Activated T-helper 2 cell treated with anti-CD3 and anti-CD28 coated beads, Interferon-gamma antibody, Interleukin-2, Interleukin-4, amounts not matched to agents 10 μg/mL and 5 μg/mL and 100 μg/mL, durations not matched to agents 14 hours and 24 hours and 36 hours (primary cell): ENCODE measurements at places on chromosomes 2 and 18.

DNA sequence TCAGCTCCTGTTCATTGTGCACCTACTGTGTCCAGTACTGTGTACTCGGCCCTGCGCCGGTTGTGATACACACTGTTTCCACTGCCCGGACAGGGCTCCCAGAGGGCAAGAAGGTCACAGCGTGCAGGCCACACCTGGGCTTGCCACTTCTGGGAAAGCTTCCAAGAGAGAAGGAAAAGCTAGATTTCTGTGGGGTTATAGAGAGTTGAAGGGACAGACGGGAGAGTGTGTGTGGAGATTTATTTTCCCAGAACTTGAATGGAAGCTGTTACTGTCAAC, 3.8 kb upstream of the CNDP1 start:
- DNase-seq: no peak

- no peak for DNase-seq
Observed at GRCh38 chr2:66021296-66021695, 413.6 kb upstream of the MEIS1 start.

GRCh38 chr2:232979871-232980461, 33.1 kb downstream of the NGEF start:
- no peak for DNase-seq

GRCh38 chr2:207819021-207819797, 49.5 kb upstream of the FZD5 start:
- no peak for DNase-seq

DNA sequence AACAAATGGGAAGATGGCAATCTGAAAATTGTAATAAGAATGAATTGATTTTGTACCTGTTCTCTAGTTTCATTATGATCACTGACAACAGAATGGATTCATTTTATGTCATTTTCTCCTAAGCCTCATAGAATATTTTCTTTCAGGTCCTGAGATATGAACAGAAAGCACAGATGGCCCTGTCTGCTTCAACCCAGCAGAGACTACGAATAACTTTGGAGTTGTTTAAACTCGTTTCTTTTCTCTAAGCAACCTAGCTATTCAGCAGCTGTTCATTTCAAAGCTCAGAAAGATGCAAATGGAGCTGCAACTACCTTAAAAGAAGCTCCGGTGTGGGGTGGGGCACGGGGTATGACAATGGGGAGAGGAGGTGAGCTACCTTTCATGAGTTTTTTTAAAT, 124.9 kb downstream of the ALK start:
- DNase-seq: no peak

GRCh38 chr2:8144785-8145184, 537.1 kb upstream of the ID2 start:
- DNase-seq: no peak

GRCh38 chr2:112055730-112056625, 909 bp downstream of the TMEM87B start:
- peak; percentile 26 for DNase-seq

GRCh38 chr2:3667151-3667631, 9.2 kb downstream of the ALLC start:
- DNase-seq: peak; percentile 1

GRCh38 chr2:149218497-149218896, 111.9 kb upstream of the LYPD6 start:
- DNase-seq: no peak

DNA sequence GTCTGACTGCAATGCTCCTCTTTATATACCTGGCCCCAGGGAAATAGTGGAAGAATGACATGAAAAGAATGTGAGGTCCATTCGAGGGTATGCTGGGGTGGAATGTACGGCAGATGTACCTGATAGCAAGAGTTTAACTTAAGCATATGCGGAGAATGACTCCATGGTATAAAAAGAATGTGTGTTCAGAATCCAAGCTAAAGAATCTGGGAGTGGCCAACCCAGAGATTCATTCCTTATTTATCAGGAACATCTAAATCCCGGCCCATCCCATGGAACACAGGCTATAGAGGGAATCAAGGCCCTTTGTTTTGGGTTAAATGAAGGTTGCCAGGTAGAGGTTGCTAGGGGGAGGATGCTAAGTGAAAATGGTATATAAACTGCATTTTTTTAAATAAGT, 150.0 kb downstream of the ZNF385B start:
- no peak for DNase-seq

DNA sequence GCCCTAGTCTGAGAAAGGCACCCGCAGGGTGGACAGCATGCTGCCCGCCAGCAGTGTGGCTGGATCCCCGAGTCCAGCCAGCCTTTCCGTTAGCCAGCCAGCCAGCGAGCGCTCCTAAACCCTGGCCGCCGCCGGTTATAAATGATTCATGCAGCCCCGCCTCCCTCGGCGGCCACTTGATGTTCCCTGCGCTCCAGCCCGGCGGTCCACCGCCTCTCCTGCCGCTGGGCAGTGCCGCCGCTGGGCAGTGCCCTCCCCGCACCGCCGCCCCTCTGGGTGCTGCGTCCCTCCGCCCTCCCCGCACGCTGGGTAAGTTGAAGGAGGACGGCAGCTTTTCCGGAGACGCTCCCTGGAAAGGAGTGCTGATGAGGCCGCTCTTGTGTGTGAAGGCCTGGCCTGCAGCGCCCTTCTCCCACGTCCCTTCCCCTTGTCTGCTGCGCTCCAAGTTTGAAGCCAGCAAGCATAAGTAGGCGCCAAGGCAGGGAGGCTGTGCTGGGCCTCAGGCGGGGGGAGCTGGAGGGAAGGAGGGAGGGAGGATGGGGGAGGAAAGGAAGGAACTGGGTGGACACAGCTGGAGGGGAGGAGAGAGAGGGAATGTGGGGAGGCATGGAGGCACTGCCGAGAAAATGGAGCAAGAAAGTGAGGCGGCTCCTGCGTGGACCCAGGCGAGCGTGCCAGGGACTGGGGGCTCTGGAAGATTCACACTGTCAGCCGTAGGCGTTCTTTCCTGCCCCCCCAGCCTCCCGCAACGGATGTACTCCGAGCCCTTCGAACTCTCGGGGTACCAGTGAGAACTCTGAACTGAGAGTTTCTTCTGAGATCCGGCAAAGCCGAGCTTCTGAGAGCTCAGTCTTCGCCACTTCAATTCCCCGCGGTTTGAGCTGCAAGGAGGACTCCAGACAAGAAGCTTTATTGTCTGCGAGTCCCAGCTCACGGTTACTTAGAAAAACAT, 131.9 kb downstream of the GLI2 start:
- DNase-seq: no peak

DNA sequence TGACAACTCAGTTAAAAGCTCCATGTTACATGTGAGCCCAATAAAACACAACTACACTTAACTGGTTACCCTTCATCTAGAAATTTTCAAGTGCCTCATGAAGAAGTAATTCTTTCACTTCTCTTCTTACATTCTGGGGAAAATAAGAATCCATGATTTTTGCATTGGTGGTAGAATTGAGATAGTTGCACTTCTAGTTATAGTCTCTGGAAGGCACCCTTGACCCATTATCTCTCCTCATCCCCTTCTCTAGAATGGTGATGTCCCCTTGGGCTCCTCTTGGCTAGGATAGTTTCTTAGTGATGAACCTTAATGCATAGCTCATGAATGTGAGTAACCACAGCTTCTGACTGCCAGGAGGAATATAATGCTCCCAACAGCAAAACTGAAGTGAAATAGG, 3.6 kb downstream of the LGALSL start:
- DNase-seq: no peak

- DNase-seq: no peak
Observed at GRCh38 chr18:11587846-11588245, 21.6 kb upstream of the SLC35G4 start.
